IMR-90 (cell line): ENCODE measurements at places on chromosomes 1 and 21. TPM values are rescaled to one million over a fixed set of nuclear protein-coding genes. Genes with fewer than 3 reads are reported as not detected.

- DNase-seq: no peak
These were observed 200.0 kb downstream of the RHOU start for GRCh38 chr1:228935198-228935663.

DNA sequence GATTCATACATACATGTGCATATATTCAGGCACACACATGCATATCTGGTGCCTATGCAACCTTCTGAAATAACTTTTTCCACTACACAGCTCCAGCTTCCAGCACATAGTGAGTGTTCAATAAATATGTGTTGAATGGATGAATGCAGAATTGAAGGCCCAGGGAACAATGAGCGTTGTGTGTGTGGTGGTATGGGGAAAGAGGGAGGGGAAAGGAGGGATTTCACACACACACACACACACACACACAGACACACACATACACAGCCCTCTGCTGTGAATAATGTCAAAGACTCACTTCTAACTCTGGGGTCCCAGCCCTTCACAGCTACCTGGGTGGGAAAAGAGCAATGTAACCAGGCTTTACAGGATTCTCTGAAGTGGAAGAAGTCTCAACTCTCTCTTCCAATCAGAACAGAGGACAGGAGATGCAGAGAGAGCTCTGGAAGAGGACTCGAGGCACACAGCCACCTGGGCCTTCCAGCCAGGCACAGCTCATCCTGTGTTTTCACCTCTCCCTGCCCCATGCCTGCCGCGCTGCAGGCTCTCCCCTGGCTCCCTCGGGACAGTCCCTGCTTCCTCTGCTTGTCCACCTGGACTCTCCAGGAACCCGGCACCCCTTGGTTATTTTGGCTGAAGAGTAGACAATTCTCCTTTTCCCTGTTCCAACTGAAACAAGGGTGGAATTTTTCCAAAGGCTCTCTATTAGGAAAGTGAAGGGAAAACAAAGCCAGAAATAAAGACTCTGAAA is 5.4 kb upstream of the IGSF8 start:
- no peak for DNase-seq

- no peak for DNase-seq
These were observed 48.5 kb downstream of the AJAP1 start for GRCh38 chr1:4702932-4703331.

GRCh38 chr1:178962853-178963711 is 62.6 kb upstream of the FAM20B start:
- DNase-seq: no peak

DNA sequence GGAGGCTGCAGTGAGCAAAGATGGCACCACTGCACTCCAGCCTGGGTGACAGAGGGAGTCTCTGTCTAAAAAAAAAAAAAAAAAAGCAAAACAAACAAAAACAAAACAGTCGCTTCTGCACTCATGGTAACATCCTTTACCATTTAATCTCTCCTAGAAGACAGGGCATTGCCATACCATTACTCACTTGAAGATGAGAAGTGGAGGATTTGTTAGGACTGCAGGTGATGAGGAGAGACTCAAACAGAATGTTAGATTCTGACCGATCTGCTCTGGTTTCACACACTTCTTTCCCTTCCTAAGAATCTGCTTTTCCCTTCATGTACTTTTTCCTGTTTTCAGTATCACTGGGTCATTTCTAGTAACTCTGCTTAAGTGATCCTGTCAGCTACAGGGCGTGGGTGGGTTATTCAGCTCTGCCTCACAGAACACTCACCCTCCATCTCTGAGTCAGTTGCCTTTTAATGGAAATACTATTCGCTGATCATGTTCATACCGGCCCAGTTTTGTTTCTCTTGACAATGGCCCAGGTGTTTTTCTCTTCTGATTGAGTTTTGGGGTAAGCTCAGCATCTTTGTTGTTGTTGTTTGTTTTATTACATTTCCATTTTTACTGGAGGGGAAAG is 148.0 kb upstream of the ERG start:
- peak; percentile 66 for DNase-seq

DNA sequence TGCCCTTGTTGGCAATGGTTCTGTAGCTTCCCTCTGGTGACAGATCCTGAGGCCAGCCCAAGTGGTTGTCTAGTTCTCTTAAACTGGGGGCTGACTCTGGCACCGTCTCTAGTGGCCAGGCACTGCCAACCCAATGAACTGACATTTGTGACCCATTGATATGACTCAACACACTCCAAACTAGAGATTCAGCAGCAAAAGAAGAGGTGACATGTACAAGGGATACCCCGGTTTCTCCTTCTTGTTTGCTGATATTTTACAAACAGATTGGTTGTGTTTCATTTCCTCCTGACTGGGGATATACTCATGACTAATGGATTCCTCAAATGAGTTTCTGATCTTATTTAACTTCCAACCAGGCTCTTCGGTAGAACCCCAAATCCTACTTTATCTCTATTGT is 65.9 kb upstream of the DNAJC6 start:
- DNase-seq: no peak

- peak; percentile 33 for DNase-seq
These were observed 554 bp downstream of the ZNF281 start for GRCh38 chr1:200409203-200409760.

DNA sequence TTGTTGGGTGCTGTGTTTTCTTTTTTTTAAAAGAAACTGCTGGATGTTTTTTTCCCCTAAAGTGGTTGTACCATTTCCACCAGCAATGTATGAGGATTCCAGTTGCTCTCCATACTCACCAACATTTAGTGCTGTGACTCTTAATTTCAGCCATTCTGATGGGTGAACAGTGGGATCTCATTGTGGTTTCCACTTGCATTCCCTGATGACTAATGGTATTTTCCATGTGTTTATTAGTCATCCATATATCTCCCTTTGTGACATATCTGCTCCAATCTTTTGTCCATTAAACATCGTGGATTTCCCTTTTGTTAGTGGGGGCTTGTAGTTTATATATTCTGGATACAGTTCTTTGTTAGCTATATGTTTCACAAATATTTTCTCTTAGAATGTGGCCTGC is 206.0 kb downstream of the CAMTA1 start:
- peak; percentile 77 for DNase-seq

GRCh38 chr1:245266105-245266504 is 111.3 kb downstream of the KIF26B start:
- DNase-seq: no peak

DNA sequence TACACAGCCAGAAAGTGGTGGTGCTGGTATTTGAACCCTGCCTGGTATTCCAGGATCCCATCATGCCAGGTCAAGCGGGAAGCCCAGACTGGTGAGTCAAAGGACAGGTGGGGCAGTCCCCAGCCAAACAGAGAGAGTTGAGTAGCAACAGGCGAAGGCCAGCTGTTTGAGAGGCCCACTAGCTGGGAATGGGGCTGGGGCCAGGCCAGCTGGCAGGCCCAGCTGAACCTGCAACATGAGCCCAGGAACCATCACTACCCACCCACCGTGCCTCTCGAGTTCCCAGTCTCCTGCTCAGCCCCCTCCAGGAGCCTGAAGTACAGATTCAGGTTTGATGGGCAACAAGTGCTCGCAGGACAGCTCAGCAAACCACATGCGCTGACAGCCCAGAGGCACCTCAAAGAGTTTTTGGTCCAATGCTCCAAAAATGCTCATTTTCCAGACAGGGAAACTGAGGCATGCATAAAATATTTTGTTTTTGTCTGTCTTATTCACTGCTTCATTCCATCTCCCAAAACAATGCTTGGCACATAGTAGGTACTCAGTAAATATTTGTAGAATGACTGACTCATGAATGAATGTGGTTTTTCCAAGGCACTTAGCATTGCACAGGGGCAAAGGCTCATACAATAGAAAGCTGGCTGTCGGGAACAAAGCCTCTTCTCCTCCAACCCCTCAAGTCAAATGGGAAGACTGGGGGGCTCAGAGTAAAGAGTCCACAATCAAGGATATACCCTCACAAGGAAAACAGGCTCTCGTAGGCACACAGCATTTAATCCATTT is 42.5 kb upstream of the CLIC4 start:
- DNase-seq: peak; percentile 89

GRCh38 chr1:77413541-77414335 is 131.9 kb downstream of the AK5 start:
- no peak for DNase-seq

DNA sequence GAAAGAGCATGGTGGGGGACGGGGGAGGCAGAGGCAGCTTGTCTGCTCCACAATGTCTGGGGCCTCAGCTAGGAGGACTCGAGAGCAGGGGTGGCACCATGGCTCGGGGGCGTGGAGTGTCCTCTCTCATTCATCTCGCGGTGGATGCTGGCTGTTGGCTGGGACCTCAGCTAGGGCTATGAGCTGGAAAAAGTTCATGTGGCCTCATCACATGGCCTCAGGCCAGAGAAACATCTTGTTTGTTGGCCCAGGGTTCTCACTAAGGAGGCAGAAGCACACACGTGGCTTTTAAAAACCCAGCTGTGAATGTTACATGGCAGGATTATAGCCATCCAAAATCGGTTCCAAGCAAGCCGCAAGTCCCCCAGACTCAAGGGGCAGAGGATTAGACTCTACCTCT is 6.2 kb upstream of the CENPS start:
- peak; percentile 65 for DNase-seq

DNA sequence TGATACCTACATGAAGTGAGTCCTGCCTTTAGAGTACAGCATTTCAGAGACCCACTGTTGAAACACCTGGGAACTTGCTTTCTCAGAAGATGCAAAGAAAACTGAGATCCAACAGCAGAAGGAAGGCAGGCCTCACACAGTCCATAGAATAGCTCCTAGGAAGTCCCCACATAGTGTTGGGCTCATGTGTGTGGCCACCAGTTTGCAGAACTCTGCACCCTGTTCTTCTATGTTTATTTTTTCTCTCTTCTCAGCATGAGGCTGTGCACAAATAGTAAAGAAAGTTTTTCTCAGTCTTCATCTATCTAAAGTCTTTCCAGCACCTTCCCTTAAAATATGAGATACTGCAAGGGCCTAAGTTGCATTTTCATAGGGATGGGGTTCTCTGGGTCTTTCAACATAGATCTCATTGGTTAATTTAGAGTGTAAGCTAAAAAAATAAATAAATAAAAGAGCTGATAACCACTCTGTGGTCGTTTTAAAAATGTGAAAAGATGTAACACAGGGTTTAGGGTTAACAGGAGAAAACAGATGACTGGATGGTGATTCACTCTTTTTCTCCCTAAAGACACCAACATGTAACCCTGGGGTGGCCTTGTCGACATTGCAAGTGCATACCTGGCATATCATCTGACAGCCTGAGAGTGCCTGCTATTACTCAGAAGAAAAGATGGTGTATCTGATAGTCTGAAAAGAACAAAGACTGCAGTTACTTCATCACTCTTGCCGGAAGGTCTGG is 94.6 kb downstream of the ZC3H11B start:
- DNase-seq: peak; percentile 63

GRCh38 chr1:161185282-161185682 is 8.0 kb upstream of the B4GALT3 start:
- DNase-seq: peak; percentile 67

DNA sequence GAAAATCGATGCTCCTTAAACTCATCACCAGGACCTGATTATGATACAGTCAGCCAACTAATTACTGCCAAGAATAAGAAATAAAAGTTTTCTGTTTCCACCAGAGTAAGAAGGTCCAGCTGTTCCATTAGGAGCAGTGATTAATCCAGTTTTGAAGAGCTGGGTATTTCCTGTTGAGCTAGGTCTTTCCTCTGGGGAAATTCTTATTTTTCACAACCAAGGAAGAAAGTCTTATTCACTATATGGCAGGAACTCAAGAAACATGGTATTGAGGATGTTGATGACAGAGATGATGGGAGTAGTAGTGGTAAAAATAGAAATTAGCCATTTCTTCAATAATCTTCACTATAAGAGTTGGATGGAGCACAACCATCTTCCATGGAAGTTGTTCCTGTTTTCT is 374.6 kb upstream of the RUNX1 start:
- DNase-seq: peak; percentile 76

DNA sequence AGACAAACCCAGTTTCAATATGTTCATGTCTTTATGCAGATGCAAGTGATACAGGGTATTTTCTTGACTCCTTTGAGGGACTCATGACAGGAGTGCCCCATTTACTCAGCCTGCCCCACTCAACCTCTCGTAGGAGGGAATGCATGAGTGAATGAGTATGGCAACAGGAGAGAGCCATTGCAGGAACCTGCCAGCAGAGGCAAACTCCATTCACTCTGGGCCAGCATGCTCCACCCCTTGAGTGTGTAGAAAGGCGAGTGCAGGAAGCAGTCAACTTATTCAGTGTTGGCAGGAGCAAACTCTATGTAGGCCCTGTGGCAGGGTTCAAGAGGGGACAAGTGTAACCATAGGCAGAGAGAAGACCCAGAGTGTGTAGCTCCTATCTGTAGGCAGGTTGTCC is 1526.3 kb downstream of the PLA2G4A start:
- DNase-seq: no peak

GRCh38 chr1:5311147-5311546 is 656.7 kb downstream of the AJAP1 start:
- no peak for DNase-seq

DNA sequence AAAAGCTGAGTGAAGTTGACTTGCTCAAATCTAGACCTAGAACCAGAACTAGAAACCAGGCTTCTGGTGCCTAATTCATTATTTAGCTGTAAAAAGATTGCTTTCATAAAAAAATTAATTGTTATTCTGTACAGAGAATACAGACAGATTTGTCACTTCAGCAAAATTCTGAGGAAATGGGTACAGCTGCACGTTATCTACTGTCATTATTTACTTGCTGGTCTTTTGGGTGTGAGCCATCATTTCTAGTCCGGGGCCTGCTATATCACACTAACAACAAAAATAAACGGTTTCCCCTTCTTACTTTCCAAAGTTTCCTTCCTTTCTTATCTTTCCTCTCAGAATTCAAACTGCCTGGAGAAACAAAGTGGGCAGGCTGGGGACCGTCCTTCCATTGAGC is 68.3 kb downstream of the PTGER3 start:
- no peak for DNase-seq

DNA sequence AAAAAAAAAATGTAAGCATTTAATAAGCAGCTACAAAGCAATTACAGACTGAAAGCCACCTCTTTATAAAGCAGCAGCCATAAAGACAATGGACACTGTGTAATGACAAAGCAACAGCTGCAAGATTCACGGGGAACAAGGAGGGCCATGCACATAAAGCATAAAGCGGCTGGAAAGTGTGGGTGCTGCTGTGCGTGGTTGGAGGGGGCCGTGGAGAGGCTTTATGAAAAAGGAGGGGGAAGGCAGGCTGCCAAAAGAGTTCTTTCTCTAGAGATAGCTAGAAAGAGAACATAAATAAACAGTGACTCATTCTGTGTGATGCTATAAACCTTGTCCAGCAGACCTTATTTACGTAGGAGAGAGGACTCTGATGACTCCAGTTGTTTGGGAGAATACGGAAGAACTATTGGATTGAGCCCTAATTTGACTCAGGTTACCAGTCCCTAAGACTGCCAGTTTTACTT is 49.3 kb downstream of the ADAMTS1 start:
- peak; percentile 100 for DNase-seq

Gene SPRR2F
- not detected in 2 replicates for total RNA-seq

Gene KRTAP11-1
- total RNA-seq: not detected in 2 replicates

Gene NBPF4
- total RNA-seq: not detected in 2 replicates

Gene LDLRAD1
- total RNA-seq: not detected in 2 replicates

Gene CFHR5
- total RNA-seq: not detected in 2 replicates

Gene FGR
- not detected in 2 replicates for total RNA-seq

Gene FCRL4
- not detected in 2 replicates for total RNA-seq

Gene SAMD11
- total RNA-seq: 5.9 and 6.9 TPM in 2 replicates
